ENCODE measurements at places on chromosomes 1 and 21. TPM values are rescaled to one million over a fixed set of nuclear protein-coding genes. Genes with fewer than 3 reads are reported as not detected.

DNA sequence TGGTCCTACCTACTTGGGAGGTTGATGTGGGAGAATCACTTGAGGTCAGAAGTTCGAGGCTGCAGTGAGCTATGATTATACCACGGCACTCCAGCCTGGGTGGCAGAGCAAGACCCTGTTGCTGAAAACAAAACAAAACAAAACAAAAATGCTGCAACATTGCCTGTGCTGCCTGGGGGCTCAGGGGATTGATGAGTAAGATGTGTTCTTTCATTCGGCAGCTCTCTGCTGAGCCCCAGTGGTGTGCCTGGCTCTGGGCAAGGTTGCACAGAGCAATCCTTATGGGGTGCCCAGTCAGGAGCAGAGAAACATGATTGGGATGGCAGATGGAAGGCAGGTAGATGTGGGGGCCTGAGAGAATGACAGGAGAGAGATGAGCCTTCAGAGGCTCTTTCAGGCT is 28.6 kb upstream of the KDM4A start:
- no peak for DNase-seq

DNA sequence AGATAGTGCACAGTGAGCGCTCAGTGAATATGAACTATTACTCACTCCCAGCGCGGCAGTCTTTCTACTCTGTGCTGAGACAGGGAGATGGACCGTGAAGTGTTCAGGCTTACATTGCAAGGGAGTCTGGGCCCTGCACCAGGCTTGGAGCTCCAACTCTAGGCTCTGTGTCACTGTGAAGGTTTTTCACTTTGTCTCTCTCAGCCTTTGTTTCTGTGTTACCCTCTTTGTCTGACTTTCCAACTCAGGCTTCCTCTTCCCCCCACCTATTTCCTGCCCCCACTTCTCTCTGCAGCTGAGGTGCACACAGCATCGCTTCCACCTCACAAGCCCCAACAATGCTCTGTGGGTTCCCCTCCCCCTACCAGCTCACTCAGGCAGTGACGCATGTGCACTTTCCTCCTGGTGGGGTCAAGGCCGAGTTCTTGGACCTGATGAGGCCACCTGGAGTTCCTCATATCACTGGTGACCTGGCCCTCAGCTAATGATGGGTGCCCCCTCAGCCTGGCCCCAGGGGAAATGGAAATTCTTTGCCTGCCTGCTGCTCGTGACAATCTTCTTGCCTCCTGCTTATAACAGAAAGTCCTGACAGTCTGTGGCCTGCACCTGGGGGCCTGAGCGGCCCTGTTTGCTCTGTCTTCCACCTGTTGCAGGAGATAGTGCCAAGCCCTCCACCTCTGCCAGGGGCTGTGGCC is 1.1 kb upstream of the LCK start:
- DNase-seq: no peak

- no peak for DNase-seq
Observed at GRCh38 chr1:44854970-44855369, 11.9 kb upstream of the PTCH2 start.

DNA sequence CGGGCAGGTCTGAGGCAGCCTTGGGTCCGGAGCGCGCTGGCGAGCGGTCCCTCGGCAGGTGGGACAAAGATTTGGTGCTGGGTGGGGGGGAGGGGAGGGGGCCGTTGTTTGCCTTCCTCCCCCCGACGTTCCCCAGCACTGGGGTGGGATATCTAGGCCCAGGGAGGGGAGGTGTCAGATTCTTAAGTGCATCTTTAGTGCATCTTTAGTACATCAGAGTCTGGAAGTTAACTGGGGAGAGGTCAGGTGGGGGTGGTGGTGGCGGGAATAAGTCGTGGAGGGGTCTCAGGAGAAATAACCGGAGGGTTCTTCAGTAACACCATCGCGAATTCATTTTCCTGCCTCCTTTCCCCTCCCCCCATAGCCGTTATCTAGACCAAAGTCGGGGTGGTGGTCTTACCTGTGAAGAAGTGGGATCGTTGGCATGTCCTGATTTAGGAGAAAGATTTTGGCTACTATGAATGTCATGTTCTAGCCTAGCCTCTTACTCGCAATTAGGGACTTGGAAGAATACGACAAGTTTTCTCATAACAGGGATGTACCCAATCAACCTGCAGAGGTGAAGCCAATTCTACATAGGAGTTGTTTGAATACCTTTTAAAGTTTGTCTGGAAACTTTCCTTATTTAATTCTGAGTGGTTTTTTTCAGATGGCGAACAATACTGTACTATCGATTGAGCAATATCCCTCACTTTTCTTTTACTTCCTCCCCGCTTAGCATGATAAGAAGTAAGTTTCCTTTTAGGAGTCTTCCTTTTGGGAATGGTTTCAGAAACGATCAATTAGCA is 886 bp downstream of the ZMYM4 start:
- DNase-seq: no peak

DNA sequence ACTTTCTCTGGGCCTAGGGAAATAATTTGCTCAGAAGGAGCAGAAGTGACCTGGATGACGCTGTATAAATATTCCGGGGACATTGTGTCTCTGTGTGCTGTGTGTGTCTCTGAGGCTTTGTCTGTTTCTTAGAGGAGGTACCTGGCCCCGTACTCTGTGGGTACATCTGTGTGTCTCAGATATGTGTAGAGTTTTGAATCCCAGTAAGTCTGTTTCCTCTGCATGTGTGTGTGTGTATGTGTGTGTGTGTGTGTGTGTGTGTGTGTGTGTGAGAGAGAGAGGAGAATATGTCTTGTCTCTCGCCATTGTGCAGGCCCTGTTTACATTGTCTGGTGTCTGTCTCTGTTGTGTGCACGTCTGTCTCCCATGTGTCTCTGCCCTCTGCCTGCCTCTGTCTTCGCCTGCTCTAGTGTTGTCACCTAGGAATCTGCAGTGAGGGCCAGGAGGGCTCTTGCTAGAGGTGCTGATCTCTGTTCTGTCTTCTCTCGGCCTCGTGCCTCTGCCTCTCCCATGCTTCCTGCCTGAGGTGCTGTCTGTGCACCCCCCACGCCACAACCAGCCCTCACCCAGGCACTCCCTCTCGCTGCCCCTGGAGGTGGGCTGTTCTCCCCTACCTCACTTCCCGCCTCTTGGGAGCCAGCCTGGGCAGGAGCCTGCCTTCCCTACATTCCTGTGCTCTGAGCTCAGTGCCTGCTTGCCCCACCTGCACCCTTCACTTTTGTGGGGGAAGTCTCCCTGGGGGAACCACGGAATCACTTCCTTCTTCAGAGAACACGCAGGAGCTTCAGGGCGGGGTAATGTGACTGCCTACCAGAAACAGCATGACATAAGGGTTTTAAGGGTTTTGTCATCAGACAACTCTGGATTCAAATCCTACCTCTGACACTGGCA is 5.9 kb downstream of the MAP7D1 start:
- no peak for DNase-seq

DNA sequence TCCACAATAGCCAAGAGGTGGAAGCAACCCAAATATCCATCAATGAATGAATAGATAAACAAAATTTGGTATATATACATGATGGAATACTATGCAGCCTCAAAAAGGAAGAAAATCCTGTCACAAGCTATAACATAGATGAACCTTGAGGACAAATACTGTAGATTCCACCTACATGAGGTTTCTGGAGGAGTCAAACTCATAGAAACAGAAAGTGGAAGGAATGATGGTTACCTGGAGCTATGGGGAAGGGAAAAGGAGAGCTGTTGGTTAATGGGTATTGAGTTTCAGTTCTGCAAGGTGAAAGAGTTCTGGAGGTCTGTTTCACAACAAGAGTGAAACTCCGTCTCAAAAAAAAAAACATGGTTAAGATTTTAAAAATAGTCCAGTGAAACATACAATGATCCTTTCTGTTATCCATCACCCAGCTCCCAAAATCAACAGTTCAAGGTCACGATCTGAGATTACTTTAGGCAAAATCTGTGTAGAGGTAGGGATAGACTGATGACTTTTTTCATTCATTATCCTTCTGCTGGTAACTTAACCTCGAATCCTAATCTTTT is 80.8 kb upstream of the HNRNPU start:
- DNase-seq: no peak

DNA sequence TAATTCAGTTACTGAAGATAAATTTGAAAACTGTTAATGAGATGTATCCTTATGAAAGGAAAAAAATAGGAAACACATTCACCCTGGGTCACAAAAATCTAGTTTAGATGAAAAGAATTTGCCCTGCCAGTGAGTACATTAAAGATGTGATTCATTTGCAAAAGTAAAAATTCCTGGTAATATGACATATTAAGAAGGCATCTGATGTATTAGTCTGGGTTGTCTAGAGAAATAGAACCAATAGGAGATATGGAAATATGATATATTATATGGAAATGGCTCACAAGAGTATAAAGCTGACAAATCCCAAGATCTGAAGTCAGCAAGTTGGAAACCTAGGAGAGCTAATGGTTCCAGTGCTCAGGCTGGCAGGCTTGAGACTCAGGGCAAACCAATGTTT is 153.8 kb downstream of the MRPL39 start:
- no peak for DNase-seq

DNA sequence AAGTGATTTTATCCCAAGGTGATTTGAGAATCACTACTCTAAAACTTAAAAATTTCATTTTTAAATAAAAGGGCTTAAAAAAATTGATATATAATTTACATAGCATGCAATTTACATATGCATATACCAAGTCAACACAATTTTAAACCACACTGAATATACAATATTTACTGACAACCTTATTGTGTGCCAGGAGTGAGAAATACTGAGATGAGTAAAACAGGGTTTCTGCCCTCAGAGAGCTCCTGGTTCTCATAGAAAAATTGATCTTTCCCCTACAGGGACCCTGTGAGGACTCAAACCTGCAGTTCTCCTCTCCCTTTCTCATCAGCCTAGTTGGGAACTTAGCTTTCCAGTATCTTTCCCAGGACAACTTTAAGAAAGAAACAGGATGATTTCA is 27.0 kb downstream of the PLPP3 start:
- DNase-seq: no peak

DNA sequence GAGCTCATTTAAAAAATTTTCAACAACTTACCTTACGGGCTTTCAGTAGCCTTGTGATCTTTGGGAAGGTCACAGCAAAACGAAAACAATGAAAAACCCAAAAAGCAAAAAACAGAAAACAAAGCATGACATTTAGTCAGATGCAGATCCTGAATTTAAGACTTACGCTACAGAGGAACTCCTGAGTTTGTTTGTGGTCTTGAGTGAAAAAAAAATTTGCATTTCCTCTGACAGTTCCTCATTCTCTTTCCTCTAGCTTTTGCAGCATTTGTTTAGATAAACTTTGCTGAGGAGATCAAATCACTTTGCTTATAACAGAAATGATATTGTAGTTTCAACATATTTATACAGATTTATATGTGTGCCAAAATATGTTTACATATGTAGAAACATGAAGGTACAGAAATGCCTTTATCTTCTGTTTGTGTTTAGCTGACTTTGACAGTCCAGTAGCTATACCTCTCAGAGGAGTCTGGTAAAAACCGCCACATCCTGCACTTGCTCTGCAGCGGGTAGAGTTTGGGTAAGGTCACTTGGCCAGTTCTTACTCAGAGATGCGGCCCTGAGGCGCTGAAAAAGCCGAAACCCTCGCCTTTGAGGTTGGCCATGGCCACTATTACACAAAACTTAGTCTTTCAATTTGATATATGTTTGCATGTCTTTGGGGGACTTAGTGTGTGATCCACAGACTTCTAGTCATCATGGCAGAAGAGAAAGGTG is 142.5 kb downstream of the TNR start:
- no peak for DNase-seq

DNA sequence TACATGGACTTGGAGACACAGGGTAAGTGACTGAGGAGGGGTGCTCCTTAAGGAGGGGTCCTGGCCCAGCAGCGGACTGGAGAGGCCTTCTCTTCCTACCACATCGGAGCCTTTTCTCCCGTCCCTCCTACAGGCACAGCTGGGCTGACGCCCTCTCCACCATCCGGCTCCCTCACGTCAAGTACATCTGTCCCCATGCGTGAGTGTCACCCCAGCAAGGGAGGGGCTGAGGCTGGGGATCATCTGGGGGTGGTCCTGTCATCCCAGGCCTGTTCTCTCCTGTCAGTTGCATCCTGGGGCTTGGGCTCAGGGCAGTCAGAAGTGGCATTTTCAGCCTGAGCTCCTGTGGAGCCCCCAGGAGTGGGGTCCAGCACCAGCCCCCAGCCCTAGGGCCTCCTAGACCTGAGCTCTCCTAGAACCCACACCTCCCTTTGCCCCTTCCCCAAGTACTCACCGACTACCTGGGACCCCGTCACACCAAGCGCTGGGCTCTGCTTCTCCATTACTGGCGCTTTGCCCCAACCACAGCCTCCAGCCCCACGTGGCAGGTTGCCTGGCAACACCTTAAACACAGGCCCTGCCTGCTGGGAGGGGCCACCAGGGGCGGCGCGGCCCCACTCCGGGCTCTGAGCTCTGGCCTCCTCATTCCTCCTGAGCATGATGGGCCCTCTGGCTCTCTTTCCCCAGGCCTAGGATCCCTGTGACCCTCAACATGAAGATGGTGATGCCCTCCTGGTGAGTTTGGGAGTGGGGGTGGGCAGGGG is 2.3 kb downstream of the LYPLA2 start:
- DNase-seq: no peak

DNA sequence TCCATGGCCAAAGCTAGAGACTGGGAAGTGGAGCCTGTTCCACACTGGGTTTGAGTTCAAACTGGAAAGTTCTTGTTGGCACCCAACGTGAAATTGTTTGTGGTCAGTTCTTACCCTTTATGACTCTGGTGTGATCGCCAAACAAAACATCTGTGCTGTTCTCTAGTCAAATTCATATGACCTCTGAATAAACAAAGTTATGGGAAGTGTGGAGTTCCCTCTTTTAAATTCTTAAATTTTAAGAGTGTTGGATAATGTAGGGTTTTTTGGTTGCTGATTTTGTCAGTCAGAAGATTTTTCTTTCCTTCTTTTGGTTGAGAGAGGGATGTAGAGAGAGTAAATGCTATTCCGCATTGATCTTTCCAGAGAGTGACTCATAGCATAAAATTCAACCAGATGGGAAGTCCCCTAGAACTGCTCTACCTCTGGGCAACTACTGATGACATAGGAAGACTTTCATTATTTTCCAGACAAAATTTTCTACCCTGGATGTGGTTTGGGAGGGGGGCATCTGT is 36.4 kb downstream of the CHML start:
- no peak for DNase-seq

DNA sequence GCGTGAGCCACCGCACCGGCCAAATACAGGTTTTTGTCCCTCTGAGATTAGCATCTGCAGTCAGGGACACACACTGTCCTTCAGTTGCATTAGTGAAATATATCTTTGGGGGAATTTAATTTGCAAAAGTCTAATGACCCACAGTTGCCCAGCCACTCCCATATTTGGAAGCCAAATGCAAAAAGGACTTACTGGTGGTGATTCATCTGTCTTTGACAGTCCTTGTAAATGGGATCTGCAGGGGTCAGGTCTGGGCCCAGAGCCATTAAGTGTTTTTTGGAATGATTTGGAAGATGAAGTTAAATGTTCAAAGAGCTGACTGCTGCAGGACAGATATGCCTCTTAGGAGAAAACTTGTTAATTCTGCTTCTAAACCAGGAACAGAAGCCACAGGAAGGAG is 44.6 kb upstream of the DNASE2B start:
- no peak for DNase-seq

- no peak for DNase-seq
Observed at GRCh38 chr21:37459575-37459974, 93.0 kb downstream of the DYRK1A start.

Gene ZMYND12
- total RNA-seq: 0.40 TPM

Gene COX20
- 27.6 TPM for total RNA-seq

Gene TTLL7
- total RNA-seq: 8.6 TPM

Gene ST6GALNAC3
- total RNA-seq: 7.3 TPM

Gene OR2G6
- not detected for total RNA-seq

Gene TMEM234
- total RNA-seq: 27.9 TPM

Gene AQP10
- total RNA-seq: not detected

Gene MCOLN3
- 0.34 TPM for total RNA-seq

Data from osteocyte (in vitro differentiated cells).